Suppressor macrophage treated with lipopolysaccharide for 1 hour (primary cell): ENCODE measurements at places on chromosomes 16 and 17.

GRCh38 chr16:13061691-13062090, 160.3 kb downstream of the SHISA9 start:
- no peak for DNase-seq

- no peak for DNase-seq
These were observed 11.5 kb downstream of the PRPF8 start for GRCh38 chr17:1673041-1673785.

- DNase-seq = peak; percentile 46
These were observed 19.2 kb upstream of the ABAT start for GRCh38 chr16:8655184-8655717.

- DNase-seq = peak; percentile 54
These were observed 4.2 kb upstream of the KRT24 start for GRCh38 chr17:40707745-40708144.

DNA sequence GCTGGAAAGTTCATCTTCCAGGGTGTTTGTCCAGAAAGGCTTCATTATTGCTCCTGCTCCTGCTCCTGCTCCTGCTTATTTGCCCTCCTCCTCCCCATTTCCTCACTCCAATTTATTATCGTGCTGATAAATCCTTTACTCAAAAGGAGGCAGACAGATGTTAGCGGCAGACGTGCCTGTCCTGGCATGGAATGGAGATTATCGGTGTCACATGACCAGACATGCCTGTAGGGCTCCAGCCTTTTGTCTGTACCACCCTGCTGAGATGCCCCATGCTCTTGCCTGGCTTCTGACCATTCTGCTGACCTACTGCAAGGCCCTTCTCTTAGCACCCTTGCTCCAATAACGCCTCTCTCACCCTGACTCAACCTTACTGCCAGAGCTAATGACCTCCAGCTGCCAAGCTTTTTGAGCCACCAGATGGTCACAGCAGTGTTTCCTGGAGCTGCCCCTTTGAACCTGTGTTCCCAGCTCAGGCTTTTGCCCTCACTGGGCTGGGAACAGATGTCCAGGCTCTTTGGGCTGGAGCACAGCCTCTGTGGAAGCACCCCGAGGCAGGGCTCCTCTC, 12.8 kb downstream of the DNAH9 start:
- no peak for DNase-seq

GRCh38 chr16:49767414-49767813, 88.5 kb downstream of the ZNF423 start:
- no peak for DNase-seq

DNA sequence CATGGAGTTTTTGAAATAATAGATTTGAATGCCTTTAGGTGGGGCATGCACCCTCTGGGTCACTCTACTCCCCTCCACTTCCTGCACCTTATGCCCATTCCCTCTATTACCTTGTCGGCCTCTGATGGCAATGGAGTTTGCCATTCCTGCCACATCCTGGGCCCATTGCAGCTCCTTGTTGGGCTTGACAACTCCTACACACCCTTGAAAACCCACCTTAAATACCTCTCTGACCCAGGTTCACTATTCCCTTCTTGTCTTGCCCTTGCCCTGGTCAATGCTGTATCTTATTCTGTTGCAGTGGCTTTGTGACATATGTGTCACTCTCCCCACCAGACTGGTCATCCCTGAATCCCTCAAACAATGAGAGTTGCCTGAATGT, 2.4 kb downstream of the CCR7 start:
- no peak for DNase-seq

GRCh38 chr16:88888461-88889387, 22.3 kb upstream of the PABPN1L start:
- no peak for DNase-seq

- no peak for DNase-seq
These were observed 27.2 kb downstream of the PLCD3 start for GRCh38 chr17:45104907-45105624.

DNA sequence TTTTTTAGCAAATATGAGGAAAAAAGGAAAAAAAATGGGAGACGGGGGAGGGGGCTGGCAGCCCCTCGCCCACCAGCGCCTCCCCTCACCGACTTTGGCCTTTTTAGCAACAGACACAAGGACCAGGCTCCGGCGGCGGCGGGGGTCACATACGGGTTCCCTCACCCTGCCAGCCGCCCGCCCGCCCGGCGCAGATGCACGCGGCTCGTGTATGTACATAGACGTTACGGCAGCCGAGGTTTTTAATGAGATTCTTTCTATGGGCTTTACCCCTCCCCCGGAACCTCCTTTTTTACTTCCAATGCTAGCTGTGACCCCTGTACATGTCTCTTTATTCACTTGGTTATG, 1.2 kb upstream of the TMEM88 start:
- peak; percentile 9 for DNase-seq

GRCh38 chr16:55248494-55248893, 75.5 kb upstream of the IRX6 start:
- DNase-seq = no peak
